ENCODE measurements at places on chromosomes 1 and 21.

- no peak for DNase-seq
Observed at GRCh38 chr21:42539931-42540343, 26.3 kb downstream of the SLC37A1 start.

GRCh38 chr1:53519421-53519820 is 60.2 kb downstream of the DMRTB1 start:
- no peak for DNase-seq

- no peak for DNase-seq
Observed at GRCh38 chr1:32208469-32208868, 420 bp upstream of the DCDC2B start.

DNA sequence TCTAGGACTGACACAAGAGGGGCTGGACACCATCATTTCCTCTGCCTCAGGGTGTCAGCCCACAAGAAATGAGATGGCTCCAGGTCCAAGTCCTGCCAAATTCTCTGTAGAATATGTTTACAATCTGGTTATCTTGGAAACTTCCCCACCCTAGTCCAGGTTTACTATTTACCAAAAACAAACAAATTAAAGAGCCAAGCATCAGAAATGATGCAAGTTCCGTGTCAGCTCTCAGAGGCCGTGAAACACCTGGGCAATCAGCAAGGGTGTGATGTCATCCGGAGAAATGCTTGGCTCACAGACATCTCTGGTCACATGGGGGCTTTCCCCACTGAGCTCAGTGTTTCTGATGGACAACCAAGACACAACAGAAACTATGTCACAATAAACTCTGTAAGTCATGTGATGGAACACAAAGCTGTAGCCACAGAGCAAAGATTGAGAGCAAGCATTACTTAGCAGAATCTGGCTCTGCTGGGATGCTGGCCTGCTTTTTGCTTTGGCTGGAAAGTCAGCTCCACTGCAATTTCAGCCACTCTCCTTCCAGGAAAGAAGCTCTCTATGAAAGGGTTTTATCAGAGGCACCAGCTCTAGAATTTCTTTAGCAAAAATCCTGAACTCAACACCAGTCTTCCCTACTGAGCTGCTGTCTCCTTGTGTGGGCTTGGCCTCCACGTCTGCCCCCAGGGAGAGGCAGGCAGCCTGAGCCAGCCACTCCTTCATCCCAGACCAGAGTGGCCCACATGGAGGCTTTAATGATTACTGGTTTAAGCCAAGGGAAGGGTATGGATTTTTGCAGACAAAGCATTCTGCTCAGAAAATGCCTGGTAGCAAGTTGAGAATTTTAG is 55.9 kb downstream of the NENF start:
- DNase-seq, result no peak

- DNase-seq, result no peak
Observed at GRCh38 chr1:190377294-190377693, 100.4 kb downstream of the BRINP3 start.

DNA sequence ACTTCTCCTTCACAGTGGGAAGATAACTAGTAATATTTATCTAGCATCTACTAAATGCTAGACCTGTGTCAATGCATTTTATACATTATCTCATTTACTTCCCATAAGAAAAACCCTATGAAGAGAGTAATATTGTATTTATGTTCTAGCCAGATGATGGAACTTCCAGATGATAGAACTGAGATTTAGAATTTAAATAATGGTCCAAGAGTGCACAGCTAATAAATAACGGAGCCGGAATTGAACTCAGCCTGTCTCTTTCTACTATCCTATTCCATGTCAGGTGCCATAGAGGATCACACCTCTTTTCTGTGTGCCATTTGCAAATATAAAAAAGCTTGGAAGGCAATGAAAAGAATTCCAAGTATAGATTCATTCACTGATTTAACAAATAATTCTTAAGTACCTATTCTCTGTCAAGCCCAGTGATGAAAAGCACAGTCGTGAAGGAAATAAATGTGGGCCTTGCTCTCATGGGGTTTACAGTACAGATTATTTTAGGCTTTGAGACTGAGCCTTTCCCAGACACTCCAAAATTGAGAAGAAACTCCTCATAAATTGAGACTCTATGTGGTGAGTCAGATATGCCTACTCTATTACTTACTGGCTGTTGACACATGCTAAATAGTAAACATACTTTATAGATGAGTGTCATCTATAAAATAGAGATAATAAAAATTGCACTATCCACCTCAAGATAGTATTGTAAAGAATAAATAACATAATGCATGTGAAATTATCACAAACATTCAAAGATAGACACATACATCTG is 378.0 kb upstream of the PRMT6 start:
- no peak for DNase-seq

GRCh38 chr1:182113879-182114626 is 52.5 kb upstream of the ZNF648 start:
- DNase-seq, result no peak
